ENCODE measurements at places on chromosomes 4 and X.

GRCh38 chr4:172997217-172997609 lies 171.4 kb upstream of the GALNT7 start:
- DNase-seq, result no peak

GRCh38 chrX:24515447-24515846 lies 50.4 kb downstream of the PDK3 start:
- no peak for DNase-seq

GRCh38 chr4:78775303-78776078 lies 659 bp upstream of the BMP2K start:
- DNase-seq, result no peak

DNA sequence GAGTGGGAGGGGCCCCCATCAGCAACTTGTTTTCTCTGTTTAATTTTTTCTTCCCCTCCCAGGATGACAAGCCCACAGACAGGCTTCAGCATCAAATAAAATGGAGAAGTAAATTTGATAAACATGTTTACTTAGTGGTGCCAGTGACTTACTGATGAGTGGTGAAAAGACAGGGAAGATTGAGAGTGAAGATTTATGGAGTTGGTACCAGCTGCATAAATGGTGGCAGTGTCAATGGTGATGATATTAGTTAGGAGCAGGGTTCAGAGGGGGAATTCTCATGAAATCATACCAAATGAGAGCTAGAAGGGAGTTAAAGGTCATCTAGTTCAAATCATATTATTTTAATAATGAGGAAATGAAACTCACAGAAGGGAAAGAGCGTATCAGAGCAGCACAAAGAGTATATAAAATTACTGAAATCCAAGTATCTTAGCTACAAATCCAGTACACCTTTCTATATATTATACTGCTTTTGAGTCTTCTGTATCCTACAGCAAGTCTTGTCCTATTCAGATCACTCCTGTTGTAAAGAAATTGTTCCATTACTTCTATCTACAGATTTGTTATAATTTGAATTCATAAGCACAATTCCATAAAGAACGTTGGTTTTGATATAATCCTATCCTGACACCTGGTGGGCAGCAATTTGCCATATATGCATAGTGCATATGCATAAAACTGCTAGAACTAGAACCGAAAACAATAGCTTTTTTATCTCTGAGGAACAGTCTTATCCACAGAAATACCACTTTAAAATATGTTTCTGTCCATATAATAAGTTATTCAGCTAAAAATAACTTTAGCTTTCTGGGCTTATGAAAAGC lies 5.0 kb downstream of the P2RY10 start:
- no peak for DNase-seq

GRCh38 chr4:7287918-7288280 lies 95.6 kb downstream of the SORCS2 start:
- DNase-seq, result no peak

GRCh38 chr4:154677923-154678322 lies 65.5 kb upstream of the FGG start:
- DNase-seq, result no peak

GRCh38 chrX:133444196-133444595 lies 28.9 kb upstream of the GPC4 start:
- DNase-seq, result no peak

DNA sequence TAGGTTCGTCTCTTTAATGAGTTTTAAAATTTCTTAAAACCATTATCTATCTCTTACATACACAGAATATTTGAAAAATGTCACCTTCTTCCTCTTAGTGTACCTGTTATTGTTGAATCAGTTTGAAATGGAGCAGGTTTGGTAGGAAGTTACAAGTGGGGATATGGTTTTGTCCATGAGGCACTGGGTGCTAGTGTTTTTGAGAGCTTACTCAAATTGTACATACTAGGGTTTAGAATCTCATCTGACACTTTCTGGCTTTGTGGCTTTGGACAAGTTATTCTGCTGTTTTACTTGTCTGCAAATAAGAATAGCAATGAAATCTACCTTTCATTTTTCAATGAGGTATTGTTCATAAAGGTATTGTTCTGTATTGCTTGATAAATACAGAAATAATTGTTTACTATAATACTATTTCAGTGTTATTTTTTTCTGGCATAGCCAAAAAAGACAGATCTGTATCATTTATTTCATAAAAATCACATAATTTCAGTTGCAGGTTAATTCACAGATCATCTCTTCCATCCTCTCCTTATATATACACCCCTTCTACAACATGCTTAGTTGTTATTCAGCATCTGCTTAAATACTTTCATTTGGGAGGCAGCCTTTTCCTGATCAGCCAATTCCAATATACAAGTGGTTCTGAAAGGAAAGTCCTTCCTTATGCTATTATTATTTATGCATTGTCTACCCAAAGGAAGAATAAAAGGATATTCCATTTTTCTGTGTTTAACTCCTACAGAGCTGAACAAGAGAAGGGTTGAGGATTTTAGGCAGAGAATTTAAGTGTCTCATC lies 13.3 kb downstream of the NCAPG start:
- DNase-seq, result no peak

- DNase-seq, result no peak
Observed at GRCh38 chr4:181807771-181808170, 435.4 kb upstream of the TENM3 start.

- DNase-seq, result no peak
Observed at GRCh38 chrX:18797141-18797540, 89.7 kb downstream of the PPEF1 start.

DNA sequence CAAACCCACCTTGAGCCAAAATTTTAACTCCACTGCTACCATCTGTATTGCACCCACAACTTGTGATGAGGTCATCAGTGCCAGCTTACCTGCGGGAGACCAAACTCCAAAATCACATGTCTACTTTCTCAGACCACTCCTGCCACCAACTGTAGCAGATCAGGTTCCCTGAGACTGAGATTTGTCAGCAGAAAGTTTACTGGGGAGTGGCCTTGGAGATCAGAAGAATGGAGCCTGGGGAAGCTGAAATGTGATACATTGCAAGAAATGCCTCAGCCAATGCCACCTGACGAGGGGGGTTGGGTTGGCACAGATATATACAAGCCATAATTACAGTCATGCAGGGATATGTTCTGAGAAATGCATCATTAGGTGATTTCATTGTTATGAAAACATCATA lies 19.1 kb downstream of the HAUS3 start:
- no peak for DNase-seq

- no peak for DNase-seq
Observed at GRCh38 chr4:6378493-6379445, 93.6 kb downstream of the PPP2R2C start.

DNA sequence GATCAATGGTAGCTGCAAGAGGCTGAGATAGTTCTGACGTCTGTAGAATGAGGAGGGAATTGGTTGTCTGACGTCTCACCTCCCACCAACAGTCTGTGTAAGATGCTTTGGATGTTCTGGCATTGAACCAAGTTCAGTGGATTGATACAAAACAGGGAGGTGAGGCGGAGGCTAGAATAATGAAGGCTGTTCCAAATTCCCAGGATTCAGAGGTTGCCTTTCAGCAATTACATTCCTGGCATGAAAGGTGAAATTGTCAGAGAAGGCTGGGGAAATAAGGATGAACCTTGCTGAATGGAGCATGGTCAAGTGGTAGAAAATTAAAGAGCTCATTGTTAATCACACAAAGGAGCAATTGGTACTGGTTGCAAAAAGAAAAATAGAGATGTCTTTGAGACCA lies 241.6 kb downstream of the FBXW7 start:
- DNase-seq, result no peak

GRCh38 chr4:7886007-7886973 lies 53.4 kb downstream of the AFAP1 start:
- DNase-seq, result no peak

DNA sequence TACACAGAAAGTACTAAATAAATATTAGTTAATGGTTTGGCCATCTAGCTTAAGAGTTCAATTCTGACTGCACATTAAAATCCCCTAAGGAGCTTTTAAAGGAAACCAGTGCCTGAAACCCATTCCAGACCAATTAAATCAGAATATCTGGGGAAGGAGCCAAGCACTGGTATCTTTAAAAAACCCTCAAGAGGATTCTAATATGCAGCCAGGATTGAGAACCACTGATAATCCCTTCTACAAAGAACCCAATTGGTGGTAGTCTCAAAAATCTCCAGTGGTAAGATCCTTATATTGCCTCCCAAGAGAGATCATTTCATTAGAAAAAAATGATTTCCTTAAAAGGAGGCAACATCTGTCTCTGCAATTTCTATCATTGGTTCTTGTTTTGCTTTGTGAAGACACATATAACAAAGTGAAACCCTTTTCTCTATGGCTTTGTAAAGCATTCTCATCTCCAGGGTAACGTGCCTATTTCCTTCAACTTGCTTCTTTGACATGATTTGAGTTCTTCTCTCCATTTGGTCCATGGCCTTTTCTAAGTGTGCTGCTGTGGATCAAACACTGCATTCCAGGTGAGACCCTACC lies 3.5 kb downstream of the GPR34 start:
- DNase-seq, result peak; percentile 68

GRCh38 chr4:55399581-55399980 lies 3.8 kb downstream of the TMEM165 start:
- DNase-seq, result no peak

DNA sequence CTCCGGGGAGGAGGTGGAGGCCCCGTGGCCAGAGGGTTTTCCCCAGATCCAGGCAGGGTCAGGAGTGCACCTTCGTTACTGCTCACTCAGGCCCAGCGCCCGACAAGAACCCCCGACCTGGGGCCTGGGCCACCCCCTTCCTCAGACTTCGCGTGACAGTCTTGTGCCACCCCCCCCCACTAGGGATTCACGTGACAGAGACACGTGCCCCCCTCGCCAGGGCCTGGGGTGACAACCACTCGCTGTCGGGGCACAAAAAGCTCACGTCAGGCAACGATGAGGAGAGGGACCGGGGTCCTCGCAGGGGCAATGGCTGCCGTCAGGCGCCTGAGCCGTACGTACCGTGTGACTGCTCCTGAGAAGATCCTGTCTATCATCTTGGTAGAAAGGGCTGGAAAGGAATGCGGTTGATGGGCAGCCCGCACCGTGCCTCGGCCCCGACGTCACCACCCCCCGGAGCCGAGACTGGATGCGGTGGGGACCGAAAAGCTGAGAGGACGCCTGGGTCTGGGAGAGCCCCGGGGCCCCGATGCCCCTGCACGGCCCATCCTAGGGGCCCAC lies 23.0 kb upstream of the GTPBP6 start:
- DNase-seq, result no peak

GRCh38 chrX:51361251-51361650 lies 28.6 kb downstream of the NUDT10 start:
- DNase-seq, result no peak

DNA sequence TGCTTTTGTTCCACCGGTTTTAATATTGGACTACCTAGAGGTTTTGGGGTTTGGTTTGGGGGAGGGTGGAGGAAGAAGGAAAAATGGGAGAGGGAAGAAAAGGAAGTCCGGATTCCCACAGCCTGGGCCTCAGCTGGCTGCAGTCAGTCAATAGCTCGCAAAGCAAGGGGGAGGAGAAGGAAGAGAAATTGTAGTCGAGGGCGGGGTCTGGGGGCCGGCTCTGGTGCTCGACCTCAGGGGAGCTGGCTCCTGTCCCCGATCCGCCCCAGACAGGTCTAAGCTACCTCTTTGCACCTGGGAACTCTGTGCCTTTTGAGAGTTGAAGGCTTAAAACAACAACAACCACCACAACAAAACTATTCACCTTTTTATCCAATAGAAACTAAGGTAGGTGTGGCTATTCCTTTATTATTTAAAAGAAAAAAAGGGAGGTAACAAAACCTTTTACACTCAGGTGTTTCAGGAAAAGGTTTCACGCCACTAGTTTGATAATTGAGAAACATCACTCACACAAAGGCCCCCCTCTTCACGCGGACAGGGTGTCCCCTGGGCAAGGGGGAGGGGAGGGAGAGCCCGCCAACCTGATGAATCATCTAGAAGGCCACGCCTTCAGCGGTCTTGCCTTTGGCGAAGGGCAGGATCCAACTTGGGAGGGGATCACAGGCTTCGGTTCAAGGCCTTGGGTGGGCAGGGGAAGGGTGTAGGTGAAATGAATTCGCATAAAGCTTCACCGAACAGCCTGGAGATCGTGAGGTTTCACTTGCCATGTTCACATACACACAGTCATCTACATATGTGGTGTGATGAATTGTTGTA lies 1.6 kb upstream of the LNX1 start:
- no peak for DNase-seq

DNA sequence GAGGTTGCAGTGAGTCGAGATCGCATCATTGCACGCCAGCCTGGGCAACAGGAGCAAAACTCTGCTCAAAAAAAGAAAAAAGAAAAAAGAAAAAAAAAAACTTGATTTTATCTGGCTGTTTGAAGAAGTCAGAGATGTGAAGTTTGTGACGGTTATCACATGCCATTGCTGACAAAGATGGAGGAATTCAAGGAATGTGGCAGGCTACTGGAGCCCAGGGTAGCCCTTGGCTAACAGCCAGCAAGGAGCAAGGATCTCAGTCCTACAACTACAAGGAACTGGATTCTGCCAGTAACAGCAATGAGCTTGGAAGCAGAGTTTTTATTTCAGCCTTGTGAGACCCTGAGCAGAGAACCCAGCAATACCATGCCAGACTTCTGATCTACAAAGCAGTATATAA lies 24.3 kb upstream of the TET2 start:
- DNase-seq, result no peak

- no peak for DNase-seq
Observed at GRCh38 chrX:136275553-136275952, 24.4 kb upstream of the MAP7D3 start.

DNA sequence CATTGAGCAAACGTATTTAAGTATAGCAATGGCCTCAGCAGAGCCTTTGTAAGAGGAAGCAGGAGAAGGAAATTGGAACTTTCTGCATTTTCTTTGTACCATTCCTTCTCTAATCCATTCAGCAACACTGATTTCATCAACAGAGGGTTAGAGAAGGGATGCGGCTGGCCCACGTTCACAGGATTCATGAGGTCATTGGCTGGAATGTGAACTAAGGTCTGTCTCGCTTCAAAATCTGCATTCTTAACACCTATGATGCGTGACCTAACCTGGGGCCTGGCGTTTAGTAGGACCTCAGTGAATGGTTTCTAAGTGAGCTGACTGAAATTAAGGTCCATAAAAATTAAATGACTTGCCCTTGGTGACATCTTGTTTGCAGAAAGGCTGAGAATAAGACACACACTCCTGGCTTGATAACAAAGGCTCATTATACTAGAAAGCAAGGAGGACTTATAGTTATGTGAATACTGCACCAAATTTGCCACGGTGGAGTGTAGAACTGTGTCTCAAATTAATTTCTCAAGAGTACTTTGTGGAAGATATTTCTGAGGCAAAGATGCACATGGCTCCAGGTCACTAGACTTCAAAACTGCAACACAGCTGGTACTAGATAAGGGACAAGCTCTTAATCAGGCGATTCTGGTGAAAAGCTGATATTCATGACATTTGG lies 25.4 kb downstream of the FGFBP1 start:
- DNase-seq, result no peak

DNA sequence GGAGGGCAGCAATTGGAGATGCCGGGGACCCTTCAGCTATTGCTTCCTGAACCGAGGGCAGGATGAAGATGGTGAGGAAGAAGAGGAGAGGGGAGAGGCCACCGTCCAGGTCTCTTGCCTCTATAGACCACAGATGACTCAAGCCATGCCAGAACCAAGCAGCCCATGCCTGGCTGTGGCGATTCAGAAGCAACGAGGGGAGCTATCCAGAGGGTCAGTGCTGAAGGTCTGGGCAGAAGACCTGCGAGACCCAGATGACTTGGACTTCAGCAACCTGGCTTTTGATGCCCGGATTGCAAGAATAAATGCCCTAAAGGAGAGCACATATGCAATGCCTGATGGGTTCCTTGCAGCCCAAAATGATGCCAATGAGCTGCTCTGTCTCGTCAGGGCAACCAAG lies 70.2 kb upstream of the PRPS2 start:
- no peak for DNase-seq

GRCh38 chrX:6095469-6095868 lies 133.2 kb downstream of the NLGN4X start:
- DNase-seq, result no peak

GRCh38 chr4:88396681-88397080 lies 18.0 kb downstream of the HERC6 start:
- no peak for DNase-seq
